NCI-H1436 (cell line): ENCODE measurements at places on chromosomes 16 and 17.

DNA sequence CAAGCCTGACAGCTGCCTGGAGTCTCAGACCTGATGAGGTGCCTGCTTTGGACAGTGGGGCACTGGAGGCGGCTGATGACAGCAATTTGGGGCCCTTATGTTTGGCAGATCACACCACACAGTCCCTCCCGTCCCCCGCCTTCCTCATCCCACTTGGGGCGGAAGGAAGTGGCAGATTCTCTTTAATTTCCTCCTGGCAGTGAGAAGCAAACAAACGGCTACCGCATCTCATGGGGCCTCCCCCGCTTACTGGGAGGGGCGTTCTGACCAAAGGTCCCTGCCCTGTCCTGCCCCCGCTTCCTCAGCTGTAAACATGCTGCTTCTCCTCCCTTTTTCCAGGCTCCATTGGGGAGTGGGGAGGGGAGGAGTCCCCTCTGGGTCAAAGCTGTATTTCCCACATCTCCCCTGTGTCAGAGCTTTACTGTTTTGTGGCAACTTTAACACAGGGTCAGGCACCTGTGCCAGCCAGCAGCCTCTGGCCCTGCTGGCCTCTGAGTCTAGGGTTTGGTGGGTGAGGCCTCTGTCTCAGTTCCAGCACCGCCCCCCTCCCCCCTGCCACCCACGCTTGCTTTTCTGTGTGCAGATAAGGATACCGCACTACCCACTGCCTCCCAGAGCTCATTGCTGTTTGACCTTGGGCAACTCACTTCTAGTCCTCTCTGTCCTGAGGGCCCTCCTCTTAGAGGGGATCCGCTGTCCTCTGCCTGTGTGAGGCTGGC lies 5.4 kb upstream of the NFATC3 start:
- DNase-seq: no peak

DNA sequence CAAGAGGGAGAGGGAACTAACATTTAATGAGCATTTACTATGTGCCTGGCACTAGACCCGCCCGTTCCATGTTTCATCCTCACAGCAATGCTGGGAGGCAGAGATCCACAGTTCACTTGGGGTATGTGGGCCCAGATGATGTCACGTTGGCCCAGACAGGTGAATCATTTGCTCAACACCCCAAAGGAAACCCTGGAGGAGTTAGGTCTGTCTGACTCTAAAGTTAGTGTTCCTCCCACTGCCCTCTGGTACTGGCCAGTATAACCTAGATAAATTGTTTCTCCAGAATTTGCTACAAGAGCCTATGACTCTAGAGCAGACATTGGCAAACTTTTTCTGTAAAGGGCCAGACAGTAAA lies 164.6 kb downstream of the VPS53 start:
- DNase-seq: no peak

GRCh38 chr17:2259769-2260536 lies 43.6 kb downstream of the SMG6 start:
- no peak for DNase-seq

DNA sequence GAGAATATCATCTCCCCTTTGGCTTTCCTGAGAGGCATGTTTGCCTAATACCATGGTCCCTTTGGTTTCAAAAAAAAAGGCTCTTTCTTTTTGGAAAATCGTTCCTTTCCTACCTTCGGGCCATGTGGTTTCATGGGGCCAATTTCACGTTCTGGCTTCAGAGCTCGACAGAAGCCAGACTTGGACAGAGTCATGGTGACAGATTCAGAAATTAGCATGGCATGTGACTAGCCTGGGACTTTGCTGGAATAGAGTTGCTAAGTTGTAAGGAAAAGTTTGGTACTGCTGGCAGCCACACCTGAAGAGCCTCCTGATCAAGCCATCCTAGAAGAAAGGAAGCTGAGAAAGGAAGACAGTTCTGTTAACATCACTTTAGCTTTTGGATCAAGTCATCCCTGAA lies 2.4 kb upstream of the VWA3A start:
- no peak for DNase-seq

- DNase-seq: peak; percentile 48
These were observed 3.2 kb upstream of the METRN start for GRCh38 chr16:711548-712320.

DNA sequence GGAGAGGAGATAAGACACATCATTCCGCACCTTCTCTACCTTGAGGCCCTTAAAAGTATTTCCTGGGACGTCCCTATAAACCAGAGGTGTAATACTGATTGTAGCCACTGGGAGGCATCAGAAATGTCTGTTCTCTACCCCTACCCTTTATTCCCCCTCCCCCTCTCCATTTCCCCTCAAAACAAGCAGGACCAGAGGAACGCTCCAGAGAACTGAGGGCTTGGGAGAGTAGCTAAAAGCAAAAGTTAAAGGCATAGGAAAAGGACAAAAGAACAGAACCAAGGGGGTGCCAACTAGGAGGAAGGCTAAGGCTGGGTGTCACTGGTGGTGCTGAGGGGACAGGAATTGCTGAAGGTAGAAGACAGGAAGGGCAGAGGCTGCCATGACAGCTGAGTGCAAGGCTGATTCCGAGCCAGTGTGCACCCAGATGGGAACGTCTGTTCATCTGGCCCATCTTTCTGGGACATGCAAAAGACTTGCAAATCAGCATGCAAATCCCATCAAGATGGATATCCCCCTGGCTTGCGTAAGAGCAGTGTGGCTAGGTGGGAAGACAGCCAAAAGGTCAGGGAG lies 6.7 kb downstream of the CAMTA2 start:
- DNase-seq: peak; percentile 56

DNA sequence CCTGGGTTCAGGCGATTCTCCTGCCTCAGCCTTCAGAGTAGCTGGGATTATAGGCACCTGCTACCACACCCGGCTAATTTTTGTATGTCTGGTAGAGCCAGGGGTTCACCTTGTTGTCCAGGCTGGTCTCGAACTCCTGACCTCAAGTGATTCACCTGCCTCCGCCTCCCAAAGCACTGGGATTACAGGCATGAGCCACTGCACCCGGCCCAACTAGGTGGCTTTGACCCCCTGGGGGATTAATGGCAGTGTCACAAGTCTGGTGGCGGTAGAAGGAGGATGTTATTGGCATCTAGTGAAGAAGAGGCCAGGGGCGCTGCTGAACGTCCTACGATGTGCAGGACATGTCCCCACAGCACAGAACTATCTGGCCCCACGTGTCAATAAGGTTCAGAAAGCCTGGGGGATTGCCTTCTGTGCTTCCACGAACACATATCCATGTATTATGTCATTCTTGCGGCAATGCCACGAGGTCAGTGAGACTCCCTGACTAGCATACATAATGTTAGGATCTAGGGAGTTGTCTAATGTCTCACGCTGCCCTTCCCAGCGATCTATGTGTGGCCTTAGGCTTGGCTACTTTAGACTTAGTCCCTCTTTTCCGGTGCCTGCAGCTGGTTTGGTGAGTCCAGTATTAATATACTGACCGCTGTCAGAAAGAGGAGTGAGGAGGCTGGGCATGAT lies 75.8 kb downstream of the ABCC6 start:
- no peak for DNase-seq

- DNase-seq: no peak
These were observed 19.8 kb upstream of the ZFP90 start for GRCh38 chr16:68519225-68519745.

GRCh38 chr16:30063278-30063892 lies 2.2 kb upstream of the ALDOA start:
- no peak for DNase-seq

DNA sequence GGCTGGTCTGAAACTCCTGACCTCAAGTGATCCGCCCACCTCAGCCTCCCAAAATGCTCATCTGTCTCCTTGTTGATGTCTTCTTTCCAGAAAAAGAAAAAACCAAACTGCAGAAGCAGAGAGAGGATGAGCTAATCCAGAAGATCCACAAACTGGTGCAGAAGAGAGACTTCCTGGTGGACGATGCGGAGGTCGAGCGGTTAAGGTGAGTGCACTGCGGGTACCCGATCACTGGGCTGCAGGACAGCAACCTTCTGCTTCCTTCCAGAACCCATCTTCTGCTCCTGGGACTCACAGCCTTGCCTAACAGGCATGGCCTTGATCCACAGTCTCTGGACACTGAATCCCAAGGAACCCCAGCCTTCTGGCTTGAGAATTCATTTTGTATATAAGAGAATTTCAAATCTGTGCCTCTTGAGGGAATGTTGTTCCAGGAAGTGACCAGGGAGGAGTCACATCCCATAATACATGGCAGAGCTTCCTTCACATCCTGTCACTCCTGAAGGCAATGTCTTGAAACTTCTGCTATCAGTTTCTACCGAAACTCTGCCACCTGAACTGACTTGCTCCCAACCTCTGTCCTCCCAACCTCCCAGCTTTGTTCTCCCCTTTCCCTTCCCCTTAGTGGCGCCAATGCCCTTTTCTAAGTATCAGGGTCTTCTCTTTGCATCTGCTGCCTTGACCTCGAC lies 61.7 kb downstream of the MARF1 start:
- DNase-seq: no peak

DNA sequence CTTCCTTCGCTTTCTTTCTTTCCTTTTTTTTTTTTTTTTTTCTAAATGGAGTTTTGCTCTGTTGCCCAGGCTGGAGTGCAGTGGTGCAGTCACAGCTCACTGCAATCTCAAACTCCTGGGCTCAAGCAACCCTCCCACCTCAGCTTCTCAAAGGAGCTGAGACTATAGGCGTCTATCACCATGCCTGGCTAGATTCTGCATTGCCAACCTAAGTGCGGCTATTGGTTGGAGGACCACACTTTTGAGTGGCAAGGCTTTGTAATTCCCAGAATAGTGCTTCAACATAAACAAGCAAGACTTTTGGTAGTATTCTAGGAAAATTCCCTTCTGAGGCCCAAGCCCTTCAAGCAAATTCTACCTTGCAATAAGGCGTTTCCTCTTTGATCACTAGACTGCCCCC lies 107.8 kb downstream of the YPEL2 start:
- no peak for DNase-seq

DNA sequence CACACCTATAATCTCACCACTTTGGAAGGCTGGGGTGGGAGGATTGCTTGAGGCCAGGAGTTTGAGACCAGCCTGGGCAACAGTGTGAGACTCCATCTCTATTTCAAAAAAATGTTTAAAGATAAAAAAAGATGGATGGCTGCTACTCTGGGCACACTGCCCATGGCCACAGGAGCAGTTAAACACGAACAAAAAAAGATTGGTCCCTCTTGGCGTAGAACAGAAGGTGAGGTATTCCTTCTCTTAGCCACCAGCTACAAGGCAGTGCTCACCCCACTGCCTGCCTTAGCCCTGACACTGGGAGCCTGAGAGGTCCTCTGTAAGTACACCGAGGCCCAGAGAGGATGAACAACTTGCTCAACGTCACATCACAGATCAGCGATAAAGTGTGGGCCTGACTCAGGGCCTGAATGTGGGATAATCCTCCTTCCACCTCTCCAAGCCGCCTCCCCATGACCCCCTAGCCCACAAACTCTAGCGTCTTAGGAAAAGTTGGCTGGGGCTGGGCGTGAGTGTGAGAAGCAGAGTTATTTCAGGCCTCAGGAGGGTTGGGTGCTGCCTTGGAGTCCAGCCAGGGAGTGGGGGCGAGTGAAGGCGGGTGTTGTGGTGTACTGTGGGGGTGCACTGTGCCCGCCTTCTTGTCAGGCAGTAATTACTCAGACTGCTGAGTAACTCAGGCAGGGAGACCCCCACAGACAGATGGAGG lies 2.3 kb upstream of the DPH1 start:
- no peak for DNase-seq

DNA sequence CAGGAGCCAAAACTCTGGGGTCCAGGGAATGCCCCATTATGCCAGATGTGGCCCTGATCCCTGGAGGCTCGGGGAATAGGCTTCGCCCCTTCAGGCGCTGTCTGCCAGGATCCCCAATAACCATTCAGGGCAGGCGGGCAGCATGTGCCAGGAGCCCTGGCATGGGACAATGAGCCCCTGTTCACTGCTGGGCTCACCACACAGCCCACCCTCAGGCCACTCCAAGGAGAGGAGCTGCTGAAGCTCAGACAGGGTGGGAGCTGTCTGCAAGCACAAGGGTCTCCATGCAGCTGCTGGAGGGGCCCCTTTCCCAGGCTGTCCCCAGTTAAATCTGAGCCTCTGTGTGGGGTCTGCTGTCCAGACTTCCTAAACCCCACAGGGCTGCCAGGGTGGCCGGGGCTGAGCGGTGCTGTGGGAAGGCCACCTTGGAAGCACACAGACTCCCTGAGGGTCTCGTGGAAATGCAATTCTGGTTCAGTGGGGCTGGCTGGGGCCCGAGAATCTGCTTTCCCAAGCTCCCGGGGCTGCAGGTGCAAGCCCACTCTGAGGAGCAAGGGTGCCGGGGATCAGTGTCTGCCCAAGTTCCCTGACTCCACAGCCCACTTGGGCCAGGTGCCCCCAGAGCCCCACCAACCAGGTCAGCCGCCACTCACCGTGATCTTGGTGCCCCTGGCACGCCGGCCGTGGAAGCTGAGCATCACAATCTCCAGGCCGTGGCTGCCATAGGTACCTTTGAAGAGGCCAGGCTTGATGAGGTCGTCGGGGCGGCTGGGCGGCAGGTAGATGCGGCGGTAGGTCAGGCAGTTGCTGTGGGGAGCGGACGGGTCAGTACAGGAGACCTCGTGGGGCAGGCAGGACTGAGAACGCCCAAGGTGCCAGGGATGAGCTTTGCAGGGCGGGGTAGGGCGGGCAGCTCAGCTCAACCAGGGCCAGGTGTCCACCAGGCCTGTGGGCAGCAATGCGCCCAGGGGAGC lies 17.7 kb upstream of the C16orf95 start:
- no peak for DNase-seq

DNA sequence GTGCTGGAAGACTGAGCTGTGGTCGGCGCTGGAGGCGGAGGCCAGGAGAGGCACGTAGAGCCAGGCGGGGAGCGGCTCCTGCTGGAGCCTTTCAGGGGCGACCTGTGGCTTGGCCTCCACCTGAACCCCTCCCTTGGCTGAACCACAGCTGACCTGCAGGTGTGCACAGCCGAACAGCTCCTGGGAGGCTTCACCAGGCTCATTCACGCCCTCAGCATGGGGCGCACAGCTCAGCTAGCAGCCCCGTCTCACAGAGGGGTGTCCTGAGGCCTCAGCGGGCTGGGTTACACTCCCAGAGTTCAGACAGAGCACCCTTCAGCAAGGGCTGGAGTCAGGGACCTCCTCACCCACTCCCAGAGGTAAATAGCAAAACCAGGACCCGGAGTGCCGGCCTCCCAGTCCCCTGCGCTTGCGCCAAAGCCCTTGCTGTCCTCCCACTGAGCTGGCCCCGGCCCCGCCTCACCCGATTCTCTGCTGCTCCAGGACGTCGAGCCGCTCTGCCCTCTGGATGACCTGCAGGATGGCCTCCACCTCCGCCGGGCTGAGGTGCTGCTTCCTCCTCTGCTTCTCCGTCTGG lies 31.7 kb downstream of the RPH3AL start:
- no peak for DNase-seq

GRCh38 chr16:59042301-59042700 lies 308.2 kb upstream of the GOT2 start:
- DNase-seq: no peak
